ENCODE measurements at places on chromosomes 2 and 18.
A peak's percentile ranks its signal among the peaks of the same experiment; 100 is the strongest.

DNA sequence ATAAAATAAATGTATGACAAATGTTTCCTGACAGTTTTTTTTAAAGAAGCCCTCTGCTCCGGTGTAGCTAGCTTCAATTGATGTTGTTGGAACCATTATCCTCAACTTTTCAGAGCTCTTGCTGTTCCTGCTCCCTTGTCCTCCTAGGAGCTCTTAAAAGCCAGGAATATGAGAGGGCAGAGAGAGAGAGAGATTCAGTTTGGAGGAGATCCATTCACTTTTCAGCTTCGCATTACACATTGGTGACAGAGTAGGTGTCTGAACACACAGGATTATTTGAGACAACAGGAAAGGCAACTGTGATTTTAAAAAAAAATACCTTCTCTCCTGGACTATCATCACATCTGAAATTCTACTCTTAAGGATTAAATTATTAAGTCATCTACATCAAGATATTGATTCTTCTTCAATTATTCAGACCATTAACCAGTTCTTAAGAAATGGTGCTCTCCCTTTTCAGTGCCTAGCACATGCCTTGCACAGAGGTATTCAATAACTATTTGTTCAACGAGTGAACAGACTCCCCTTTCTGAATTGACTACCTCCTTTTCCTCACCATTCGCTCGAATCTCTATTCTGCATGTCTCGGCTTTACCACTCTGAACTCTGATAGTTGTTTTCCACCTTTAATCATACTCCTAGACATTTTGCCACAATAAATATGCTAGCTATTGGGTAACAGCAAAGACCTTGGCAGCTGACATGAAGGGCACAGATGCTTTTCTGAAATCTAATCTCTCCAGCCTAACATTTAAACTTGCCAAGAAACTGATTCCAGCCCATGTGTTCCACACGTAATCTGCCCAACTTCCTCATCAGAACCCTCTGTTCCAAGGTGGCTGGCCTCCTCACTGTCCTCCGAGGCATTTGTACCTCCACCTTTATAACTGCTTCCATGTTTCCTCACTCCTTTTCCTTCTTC is 28.6 kb upstream of the SLC35F5 start:
- no peak for DNase-seq

DNA sequence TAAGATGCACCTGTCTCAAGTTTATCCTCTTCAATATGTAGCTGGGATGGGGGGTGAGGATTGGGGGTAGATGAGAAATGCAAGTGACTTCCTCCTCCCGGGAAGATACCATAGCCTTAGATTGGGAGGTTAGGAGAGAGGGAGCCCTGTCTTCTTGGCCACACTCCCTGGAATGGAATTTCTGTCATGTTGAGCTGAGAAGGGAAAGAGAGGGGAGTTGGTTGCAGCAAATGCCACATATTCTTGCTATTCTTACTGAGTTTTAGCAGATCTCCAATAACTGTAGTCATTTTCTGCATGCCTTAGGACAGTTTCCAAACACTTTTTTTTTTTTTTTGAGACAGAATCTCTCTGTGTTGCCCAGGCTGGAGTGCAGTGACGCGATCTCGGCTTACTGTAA is 35.9 kb downstream of the TAF4B start:
- no peak for DNase-seq

GRCh38 chr2:97798416-97798815 is 85.0 kb downstream of the ZAP70 start:
- DNase-seq: no peak

DNA sequence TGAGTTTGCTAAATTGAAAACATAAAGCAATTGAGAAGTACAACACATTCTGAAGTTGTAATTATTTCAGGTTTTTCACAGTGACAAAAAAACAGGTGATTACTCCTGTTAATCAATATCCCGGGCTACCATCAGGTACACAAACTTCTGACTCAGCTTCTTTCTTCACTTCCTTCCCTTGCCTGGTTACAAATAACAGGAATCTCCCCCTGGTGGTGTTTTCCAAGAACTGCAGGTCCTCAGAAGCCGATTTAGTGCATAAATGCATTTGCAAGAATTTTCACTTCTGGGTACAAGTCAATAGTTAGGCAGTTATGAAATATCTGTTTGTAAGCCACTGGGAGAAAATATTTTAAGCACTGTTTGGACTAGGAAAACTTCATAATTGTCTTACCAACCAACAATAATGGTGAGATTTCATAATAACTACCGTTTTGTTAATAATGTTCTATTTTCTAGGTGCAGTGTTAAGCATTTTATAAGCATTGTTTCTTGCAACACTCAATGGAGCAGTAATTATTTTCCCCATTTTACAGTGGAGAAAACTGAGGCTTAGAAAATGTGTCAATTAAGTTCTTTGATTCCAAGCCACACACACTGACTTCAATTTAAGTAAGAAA is 12.4 kb upstream of the GMCL1 start:
- DNase-seq: peak; percentile 72

DNA sequence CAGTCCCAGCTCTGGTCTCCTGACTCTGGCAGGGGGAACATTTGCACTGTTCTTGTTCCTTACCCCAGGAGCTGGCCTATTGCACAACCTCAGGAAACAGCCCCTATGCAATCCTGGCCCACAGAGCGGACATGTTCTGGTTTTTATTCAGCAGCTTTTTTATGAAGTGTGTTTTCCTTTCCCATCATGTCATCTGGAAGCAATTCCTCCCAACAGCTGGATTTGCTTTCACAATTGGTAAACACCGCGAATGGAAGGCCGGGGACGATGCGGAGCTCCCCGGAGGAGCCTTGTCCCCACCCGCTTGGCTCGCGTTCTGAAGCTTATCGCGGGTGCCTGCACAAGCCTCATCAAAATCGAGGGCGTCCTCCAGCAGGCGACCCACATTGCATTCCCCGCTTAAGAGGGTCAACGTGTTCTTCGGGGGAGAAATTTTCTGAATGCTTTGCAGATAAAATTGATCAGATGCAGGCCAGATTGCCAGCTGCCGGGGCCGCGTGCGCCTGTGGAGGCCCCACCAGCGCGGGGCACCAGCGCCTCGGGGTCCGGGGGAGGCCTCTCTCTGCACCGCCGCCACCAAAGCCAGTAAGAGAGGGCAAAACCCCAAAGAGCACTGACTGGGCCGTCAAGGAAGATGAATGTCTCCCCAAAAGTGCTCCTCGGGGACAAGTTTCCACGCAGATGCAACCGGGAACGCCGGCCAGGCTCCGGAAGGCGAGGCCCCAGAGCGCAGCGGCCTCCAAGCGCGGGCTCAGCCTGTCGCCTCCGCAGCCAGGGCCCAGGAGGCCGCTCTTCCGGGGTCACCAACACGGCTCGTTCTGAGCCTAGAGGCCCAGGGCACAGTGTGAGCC is 60.3 kb upstream of the SP3 start:
- DNase-seq: no peak

GRCh38 chr2:217316743-217317142 is 456.9 kb upstream of the TNP1 start:
- no peak for DNase-seq

GRCh38 chr2:66001538-66001937 is 433.4 kb upstream of the MEIS1 start:
- no peak for DNase-seq

DNA sequence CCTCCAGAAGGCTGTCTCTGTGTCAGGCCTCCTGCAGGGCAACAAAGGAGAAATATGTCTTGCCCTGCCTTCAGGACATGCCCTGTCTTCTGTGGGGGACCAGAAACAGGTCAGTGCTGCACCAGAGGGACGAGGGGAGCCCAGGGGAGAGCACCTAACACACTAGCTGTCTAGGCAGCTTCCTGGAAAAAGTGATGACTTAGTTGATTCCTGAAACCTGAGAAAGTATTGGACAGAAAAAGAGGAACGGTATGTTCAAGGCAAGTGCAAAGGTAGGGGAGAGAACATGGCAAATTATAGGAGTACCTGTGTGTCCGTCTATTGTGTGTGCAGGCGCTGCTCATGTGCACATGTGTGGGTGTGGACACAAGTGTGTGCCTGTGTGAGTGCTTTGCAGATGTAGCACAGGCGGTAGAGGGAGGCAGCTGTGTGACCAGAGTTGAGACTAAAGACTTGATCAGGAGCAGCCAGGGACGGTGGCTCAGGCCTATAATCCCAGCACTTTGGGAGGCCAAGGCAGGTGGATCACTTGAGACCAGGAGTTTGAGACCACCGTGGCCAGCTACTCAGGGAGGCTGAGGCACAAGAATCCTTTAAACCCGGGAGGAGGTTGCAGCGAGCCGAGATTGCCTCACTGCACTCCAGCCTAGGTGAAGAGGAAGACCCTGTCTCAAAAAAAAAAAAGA is 119.5 kb downstream of the GYPC start:
- no peak for DNase-seq

DNA sequence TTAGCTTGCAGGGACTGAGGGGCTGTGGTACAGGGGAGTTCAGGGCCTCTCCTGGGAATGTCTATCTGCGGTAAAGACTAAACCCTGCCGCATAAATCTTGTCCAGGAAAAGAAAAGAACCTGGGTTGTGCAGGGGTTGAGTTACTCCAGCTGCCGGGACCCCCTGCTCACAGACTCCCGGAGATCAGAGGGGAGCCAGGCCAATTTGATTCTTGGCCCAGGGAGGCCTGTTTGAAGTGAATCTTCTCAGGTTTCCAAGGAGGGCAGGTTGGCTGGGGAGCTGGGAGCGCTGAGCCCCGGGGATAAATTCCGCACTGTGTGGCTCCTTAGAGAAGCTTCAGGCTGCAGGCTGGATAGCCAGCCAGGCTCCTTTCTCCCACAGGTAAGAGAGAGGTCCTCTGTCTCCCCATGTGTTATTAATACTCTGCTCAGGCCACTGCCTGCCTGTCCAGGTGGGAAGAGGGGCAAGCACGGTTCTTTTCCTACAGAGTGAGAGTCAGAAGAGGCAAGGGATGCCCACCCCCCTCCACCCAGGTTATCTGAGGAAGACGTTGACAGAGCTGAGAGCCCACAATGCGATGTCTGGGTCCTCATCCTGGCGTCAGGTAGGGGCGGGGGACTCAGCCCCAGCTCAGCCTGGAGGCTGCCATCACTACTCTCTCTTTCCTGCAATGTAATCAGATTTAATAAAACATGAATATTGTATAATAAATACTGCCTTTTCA is 82.7 kb downstream of the LONRF2 start:
- DNase-seq: no peak

- DNase-seq: no peak
Measured at GRCh38 chr2:5694306-5694705, 2.1 kb downstream of the SOX11 start.

- no peak for DNase-seq
Measured at GRCh38 chr18:51029378-51029693, 677 bp upstream of the SMAD4 start.

GRCh38 chr18:47163241-47163640 is 12.9 kb downstream of the IER3IP1 start:
- DNase-seq: no peak

DNA sequence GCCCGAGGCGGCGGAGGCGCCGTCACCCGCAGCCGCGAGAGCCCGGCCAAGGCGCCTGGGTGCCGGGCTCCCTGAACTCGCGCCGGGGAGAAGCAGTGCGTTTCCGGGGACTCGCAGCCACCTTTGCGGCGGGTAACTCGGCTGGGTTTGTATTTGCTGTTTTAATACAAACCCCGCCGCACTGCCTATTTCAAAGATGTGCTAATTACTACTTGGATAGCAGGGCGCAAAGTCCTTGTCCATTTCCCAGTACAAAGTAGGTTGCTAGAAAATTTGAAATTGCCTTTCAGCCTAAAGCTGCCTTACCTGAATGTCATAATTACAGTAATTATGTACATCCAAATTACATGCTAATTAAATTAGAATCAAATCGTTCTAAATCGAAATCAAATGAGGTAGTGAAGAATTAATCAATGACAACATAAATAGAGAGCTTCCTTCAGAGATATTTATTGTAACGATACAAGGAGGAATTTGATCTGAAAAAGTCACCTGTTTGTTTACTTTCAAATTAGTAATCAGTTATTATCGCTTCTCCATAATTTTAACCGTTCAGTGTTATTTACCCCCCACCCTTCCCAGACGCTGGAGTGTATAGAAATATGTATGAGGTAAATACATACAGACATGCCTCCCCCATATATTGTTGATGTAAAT is 8.1 kb downstream of the SP9 start:
- DNase-seq: no peak

DNA sequence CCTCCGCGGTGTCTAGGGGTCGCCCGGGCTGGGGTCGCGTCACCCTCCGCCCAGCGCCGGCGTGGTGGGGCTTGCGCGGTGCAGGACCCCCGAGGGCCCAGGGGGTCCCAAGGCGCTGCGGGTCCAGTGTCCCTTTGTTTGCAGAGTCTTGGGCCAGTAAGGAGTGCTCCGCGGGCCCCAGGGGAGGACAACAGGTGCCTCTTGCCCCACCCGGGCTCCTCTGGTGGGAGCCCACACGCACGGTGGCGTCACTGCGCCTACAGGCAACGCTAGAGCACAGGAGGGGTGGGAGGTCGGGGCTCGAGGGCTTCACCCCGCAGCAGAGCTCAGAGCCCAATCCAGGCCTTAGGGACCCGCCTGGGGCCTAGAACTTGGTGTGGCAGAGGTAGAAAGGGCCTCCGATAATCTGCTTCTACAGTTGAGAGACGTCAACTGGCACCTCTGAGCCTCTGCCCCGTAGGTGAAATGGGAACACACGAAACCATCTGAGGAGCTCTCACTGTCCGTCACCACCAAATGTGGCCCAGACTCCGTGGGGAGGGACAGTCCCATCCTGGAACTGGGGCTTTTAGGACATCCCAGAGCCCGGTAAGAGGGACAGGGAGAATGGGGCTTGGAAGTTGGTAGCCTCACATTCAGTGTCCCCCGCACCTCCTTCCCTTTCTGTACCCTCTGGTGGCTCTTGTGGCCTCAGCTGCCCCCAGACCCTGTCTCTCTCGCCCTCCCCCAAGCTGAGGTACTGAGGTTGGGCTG is 1.4 kb downstream of the ARID5A start:
- no peak for DNase-seq

GRCh38 chr18:50099725-50100407 is 95.1 kb downstream of the MYO5B start:
- DNase-seq: no peak

GRCh38 chr18:77366720-77367641 is 117.3 kb downstream of the GALR1 start:
- DNase-seq: peak; percentile 91

DNA sequence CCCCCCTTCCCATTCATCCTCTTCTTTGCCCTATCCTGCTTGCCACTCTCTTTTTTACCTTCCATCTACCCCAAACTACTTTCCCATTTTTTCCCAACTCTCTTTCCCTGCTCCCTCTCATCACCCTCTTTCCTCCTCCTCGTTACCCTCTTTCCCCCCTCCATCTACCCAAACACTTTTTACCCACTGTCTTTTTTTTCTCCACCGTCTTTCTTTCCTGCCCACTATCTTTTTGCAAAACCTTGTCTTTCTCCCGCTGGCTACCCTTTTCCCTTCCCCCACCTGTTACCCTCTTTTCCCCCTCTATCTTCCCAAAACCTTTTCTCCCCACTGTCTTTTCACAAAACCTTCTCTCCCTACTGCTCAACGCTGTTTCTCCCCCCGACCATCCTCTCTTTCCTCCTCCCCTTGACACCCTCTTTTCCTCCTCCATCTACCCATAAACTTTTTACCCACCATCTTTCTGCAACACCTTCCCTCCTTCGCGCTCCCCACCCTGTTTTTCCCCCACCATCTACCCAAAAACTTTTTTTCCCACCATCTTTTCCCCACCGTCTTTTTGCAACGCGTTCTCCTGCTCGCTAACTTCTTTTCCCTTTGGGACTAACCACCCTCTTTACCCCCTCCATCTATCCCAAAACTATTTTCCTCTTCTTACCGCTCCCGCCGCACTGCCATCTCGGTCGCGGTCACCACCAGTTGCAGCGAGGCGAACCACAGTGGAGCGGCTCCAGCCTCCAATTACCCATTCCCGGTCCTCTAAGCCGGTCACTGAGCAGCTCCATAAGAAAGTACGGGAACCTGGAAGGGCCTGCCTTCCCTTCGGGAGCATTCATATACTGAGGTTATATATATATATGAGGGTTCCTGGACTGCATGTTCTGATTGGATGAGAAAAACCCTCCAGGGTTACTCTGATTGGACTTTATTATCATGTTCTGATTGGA is 15.0 kb downstream of the CCDC74A start:
- DNase-seq: no peak
